Naive B cell (primary cell): ENCODE measurements at places on chromosomes 3 and 15.

DNA sequence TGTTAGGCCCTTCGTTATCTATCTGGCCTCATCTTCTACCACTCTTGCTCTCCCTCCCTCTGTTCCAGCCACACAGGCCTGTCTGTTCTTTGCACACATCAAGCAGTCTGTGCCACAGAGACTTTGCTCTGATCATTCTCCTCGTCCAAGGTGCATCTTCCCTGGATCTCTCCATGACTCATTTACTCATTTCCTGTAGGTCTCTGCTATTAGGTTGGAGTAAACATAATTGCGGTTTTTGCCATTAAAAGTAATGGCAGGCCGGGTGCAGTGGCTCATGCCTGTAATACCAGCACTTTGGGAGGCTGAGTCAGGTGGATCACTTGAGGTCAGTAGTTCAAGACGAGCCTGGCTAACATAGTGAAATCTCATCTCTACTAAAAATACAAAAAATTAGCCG lies 9.5 kb upstream of the C3orf49 start:
- no peak overlapping the region for H3K27ac ChIP-seq
- H3K4me1 ChIP-seq = no peaks in the 10 kb centered on the region
- no peak for DNase-seq
- no peaks in the 10 kb centered on the region for H3K27me3 ChIP-seq

GRCh38 chr3:111748132-111748531 lies 110.9 kb upstream of the PHLDB2 start:
- H3K4me1 ChIP-seq = no peaks in the 10 kb centered on the region
- DNase-seq = no peak
- H3K27ac ChIP-seq = no peak overlapping the region
- H3K36me3 ChIP-seq = no peaks in the 10 kb centered on the region

DNA sequence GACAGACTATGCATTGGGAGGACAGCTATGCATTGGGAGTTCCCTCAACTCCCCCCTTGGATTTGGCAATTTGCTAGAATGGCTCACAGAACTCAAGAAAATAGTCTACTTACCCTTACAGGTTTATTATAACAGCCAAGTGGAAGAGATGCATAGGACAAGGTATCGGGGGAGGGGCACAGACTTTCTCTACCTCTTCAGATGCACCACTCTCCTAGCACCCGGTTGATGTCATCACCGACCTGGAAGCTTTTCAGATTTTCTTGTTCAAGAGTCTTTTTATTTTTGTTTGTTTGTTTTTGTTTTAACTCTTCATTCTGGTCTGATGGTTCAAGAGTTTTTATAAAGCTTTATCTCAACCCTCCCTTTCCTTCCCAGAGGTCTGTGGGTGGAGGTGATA lies 20.7 kb upstream of the ADAMTS9 start:
- no peaks in the 10 kb centered on the region for H3K27me3 ChIP-seq
- H3K4me1 ChIP-seq = no peaks in the 10 kb centered on the region
- H3K27ac ChIP-seq = no peak overlapping the region
- H3K36me3 ChIP-seq = no peaks in the 10 kb centered on the region
- H3K4me3 ChIP-seq = no peak overlapping the region
- DNase-seq = no peak

DNA sequence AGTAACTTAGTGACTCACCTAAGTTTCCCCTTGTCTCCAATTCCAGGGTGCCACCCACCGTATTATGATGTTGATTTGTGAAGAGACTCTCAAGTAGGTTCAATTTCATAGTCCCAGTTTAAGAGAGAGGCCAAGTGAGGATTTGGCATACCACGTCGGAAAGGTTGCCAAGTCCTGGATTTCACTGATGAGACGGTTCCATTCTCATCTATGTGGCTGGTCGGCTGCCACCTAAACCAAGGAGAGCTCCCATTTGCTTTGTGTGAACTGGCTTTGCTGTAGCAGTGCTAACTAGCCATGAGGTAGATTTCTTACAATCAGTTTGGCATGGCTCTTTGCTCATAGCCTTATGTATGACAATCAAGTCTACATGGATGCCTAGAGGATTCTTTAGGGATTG lies 653.6 kb downstream of the NLGN1 start:
- no peak overlapping the region for H3K4me3 ChIP-seq
- no peaks in the 10 kb centered on the region for H3K36me3 ChIP-seq
- H3K27me3 ChIP-seq = no peaks in the 10 kb centered on the region
- DNase-seq = no peak
- no peaks in the 10 kb centered on the region for H3K4me1 ChIP-seq

GRCh38 chr3:161345023-161345422 lies 26.3 kb downstream of the SPTSSB start:
- H3K4me1 ChIP-seq = no peaks in the 10 kb centered on the region
- H3K36me3 ChIP-seq = no peaks in the 10 kb centered on the region
- no peak overlapping the region for H3K27ac ChIP-seq
- no peak for DNase-seq

DNA sequence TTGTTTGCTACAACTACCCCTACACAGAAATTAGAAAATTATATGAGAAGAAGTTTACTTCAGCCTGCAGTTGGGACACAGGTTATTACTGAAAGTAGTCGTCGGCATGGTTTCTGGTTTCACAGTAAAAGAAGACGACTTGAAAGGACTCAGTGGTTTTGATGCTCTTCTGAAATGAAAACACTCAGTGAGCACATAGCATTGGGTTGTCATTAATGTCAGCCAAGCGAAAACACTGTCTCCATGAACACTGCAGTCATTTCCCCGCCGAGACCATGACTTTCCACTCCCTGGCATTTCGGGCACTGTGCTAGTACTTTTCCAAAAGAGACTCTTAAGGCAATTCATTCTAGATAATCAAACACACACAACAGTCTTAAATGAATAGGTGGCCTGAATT lies 69.2 kb upstream of the ICE2 start:
- H3K4me1 ChIP-seq = no peaks in the 10 kb centered on the region
- peaks cover 18% of the 10 kb centered on the region for H3K36me3 ChIP-seq
- no peak overlapping the region for H3K4me3 ChIP-seq
- H3K27me3 ChIP-seq = no peaks in the 10 kb centered on the region
- H3K27ac ChIP-seq = no peak overlapping the region
- DNase-seq = no peak

DNA sequence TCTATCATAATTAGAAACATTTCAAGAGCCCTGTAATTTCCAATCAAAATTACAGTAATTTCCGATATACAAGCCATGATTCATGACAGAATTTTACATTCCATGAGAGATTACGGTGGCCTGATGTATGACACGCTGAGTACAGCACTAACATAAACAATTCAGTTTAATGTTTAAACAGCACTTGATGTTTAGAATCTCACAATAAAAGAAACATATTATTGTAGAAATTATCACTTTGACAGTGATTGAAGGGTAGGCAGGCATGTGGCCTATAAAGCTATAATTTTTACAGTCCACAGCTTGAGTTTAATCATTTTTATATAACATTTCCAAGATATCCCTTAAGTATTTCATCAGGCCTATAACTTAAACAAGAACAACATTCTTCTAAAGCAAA lies 48.5 kb downstream of the SATB1 start:
- peaks cover 8% of the 10 kb centered on the region for H3K4me1 ChIP-seq
- DNase-seq = no peak
- peaks cover 26% of the 10 kb centered on the region for H3K36me3 ChIP-seq
- H3K4me3 ChIP-seq = no peak overlapping the region
- no peak overlapping the region for H3K27ac ChIP-seq
- no peaks in the 10 kb centered on the region for H3K27me3 ChIP-seq

- no peak for DNase-seq
- H3K4me3 ChIP-seq = no peak overlapping the region
- peaks cover 6% of the 10 kb centered on the region for H3K27me3 ChIP-seq
- no peak overlapping the region for H3K27ac ChIP-seq
- no peaks in the 10 kb centered on the region for H3K4me1 ChIP-seq
These were observed 378.2 kb downstream of the MECOM start for GRCh38 chr3:169285057-169286033.

DNA sequence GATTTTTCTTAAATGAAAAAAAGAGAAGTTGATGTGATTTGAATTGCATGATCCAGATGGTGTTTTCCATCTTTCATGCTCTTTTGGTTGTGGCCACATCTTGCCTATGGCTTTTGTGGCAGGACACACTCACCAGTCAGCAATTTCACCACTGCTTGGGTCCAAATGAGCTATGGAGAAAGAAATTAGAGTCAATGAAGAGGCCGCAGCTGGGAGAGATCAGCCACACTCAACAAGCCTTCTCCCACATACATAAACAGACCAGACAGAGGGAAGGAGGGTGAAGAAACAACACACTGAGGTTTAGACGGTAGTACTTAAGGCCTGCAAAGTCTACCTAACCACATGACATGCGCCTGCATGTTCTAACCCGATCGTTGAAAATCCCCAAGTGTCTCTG lies 110.7 kb upstream of the CDIN1 start:
- no peak for DNase-seq
- H3K4me1 ChIP-seq = no peaks in the 10 kb centered on the region
- H3K36me3 ChIP-seq = no peaks in the 10 kb centered on the region
- H3K27ac ChIP-seq = no peak overlapping the region
- no peak overlapping the region for H3K4me3 ChIP-seq
- no peaks in the 10 kb centered on the region for H3K27me3 ChIP-seq

- no peaks in the 10 kb centered on the region for H3K4me1 ChIP-seq
- no peaks in the 10 kb centered on the region for H3K36me3 ChIP-seq
- H3K27me3 ChIP-seq = peaks cover 45% of the 10 kb centered on the region
- H3K27ac ChIP-seq = no peak overlapping the region
- peak; percentile 31 for DNase-seq
These were observed 46.0 kb downstream of the ALDH1L1 start for GRCh38 chr3:126134219-126134975.

DNA sequence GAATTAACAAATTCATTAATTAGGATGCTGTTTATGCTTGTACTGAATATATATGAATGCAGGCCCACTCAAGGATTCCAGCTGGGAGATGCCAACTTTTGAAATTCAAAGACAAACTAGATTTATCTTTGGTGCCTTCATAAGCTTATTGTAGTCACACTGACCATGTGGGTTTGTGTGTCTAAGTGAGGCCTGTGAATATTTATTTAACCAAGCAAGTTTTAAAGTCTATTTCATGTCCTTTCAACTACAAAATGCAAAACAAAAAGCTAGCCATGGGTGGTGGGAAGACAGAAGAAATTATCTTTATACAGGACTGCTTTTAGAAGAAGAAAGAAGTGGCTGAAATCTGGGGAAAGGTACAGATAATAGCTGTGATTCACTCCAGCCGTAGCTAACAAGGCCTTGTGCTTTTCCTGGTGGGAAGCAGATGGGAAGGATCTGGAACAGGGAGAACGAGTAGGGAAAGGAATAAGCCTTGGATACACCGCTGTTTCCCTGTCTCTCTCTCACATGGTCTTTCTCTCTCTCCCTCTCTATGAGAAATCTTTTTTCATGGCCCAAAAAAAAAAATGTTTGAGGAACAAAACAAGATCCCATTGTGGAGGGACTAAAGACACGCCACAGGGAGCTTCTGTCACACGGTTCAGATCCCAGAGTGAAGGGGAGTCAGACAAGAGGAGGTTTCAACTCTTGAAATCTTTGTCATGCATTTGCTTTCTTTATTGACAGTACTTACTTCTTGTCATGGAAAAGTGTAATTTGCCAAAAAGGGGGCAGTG lies 225.5 kb downstream of the RORA start:
- no peak overlapping the region for H3K27ac ChIP-seq
- peaks cover 13% of the 10 kb centered on the region for H3K27me3 ChIP-seq
- no peaks in the 10 kb centered on the region for H3K36me3 ChIP-seq
- DNase-seq = no peak
- H3K4me1 ChIP-seq = no peaks in the 10 kb centered on the region
- H3K4me3 ChIP-seq = no peak overlapping the region

- H3K4me3 ChIP-seq = no peak overlapping the region
- H3K36me3 ChIP-seq = no peaks in the 10 kb centered on the region
- no peaks in the 10 kb centered on the region for H3K27me3 ChIP-seq
- H3K4me1 ChIP-seq = no peaks in the 10 kb centered on the region
- H3K27ac ChIP-seq = no peak overlapping the region
These were observed 76.1 kb downstream of the SCN10A start for GRCh38 chr3:38739931-38740330.

- peak overlapping the region; percentile 21 for H3K27ac ChIP-seq
- H3K4me1 ChIP-seq = peaks cover 16% of the 10 kb centered on the region
- no peaks in the 10 kb centered on the region for H3K27me3 ChIP-seq
- peak overlapping the region; percentile 23 for H3K4me3 ChIP-seq
- peaks cover 13% of the 10 kb centered on the region for H3K36me3 ChIP-seq
- peak; percentile 21 for DNase-seq
These were observed 289.6 kb downstream of the EFHB start for GRCh38 chr3:19644405-19644804.

- H3K27me3 ChIP-seq = no peaks in the 10 kb centered on the region
- peaks cover 49% of the 10 kb centered on the region for H3K36me3 ChIP-seq
- H3K27ac ChIP-seq = peak overlapping the region; percentile 53
- DNase-seq = no peak
- H3K4me3 ChIP-seq = no peak overlapping the region
- peaks cover 26% of the 10 kb centered on the region for H3K4me1 ChIP-seq
These were observed 23.9 kb upstream of the BCL2L10 start for GRCh38 chr15:52136442-52136980.

DNA sequence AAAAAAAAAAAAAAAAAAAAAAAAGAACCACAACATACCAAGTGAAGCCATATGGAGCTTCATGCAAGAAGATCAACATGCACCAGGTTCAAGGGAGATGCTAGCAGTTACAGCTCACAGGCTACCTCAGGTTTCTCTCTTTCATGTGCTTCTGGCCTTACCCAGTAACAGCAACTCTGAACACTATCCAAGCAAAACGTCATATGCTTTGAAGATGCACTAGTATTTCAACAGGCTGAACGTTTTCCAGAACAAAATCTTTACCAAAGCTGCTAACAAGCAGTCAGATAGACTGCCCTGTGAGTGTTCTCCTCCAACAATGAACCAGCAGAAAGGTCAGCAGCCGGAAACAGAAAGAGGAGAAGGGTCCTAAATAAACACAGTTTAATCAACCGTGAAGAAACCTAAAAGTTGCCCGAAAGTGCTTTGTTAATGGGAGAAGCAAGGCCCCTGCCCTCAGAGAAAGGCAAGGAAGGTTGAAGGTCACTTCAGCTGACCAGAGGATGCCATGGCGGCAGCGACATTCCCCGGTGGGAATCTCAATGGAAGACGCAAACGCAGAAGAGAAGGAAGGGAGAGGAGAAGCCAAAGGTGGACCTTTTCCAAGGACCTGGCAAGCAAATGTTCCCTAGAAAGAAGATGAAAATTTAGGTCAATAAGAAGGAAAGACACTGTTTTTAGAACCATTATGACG lies 80.1 kb downstream of the CCNL1 start:
- no peak overlapping the region for H3K4me3 ChIP-seq
- no peaks in the 10 kb centered on the region for H3K27me3 ChIP-seq
- no peaks in the 10 kb centered on the region for H3K36me3 ChIP-seq
- H3K27ac ChIP-seq = peak overlapping the region; percentile 55
- peaks cover 13% of the 10 kb centered on the region for H3K4me1 ChIP-seq
- no peak for DNase-seq

DNA sequence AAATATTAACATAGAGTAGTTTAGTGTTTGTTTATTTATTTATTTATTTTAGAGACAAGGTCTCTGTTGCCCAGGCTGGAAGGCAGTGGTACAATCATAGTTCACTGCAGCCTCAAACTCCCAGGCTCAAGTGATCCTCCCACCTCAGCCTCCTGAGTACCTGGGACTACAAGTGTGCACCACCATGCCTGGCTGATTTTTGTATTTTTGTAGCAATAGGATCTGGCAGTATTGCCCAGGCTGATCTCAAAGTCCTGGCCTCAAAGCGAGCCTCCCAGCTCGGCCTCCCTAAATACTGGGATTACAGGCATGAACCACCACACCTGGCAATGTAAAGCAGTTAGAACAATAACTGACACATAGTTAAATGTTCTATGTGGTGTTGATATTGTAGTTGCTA lies 4.4 kb upstream of the ZNF148 start:
- no peak for DNase-seq
- H3K4me3 ChIP-seq = no peak overlapping the region
- H3K4me1 ChIP-seq = peaks cover 19% of the 10 kb centered on the region
- no peak overlapping the region for H3K27ac ChIP-seq

- H3K4me3 ChIP-seq = peak overlapping the region; percentile 27
- H3K27ac ChIP-seq = peak overlapping the region; percentile 81
- peak; percentile 42 for DNase-seq
These were observed 98.9 kb upstream of the TLE3 start for GRCh38 chr15:70196372-70197316.
